ENCODE measurements at places on chromosomes 7 and 10.

- no peak for DNase-seq
Measured at GRCh38 chr7:101163279-101164070, 1.9 kb downstream of the VGF start.

- no peak for DNase-seq
Measured at GRCh38 chr7:97167749-97168148, 50.3 kb downstream of the SDHAF3 start.

- no peak for DNase-seq
Measured at GRCh38 chr10:88408096-88408495, 175.0 kb downstream of the RNLS start.

DNA sequence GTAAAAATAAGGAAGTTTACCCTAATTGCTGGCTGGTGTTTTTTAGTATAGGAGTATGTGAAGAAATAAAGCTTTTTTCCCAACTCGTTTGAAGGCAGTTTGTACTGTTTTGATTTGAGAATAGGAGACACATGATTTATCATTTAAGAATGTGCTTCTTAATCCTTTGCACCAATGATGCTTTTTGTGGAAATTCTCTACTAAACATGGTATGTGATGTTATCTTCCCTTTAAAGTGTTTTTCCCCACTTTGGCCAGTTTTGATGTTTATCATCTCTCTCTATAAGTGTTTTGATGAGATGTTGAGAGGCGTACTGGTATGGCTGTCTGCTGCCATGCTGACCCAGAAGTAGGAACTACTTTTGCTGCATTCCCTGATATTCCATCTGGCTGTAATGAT, 85.1 kb downstream of the SUGCT start:
- DNase-seq: peak; percentile 46

GRCh38 chr7:105875505-105875904, 894 bp downstream of the ATXN7L1 start:
- no peak for DNase-seq
